Renal pelvis (tissue), 12 donors: ENCODE measurements at places on chromosomes 16 and 17.

GRCh38 chr17:62750631-62751051, 57.5 kb downstream of the MARCHF10 start:
- peak; percentile 48 for DNase-seq

DNA sequence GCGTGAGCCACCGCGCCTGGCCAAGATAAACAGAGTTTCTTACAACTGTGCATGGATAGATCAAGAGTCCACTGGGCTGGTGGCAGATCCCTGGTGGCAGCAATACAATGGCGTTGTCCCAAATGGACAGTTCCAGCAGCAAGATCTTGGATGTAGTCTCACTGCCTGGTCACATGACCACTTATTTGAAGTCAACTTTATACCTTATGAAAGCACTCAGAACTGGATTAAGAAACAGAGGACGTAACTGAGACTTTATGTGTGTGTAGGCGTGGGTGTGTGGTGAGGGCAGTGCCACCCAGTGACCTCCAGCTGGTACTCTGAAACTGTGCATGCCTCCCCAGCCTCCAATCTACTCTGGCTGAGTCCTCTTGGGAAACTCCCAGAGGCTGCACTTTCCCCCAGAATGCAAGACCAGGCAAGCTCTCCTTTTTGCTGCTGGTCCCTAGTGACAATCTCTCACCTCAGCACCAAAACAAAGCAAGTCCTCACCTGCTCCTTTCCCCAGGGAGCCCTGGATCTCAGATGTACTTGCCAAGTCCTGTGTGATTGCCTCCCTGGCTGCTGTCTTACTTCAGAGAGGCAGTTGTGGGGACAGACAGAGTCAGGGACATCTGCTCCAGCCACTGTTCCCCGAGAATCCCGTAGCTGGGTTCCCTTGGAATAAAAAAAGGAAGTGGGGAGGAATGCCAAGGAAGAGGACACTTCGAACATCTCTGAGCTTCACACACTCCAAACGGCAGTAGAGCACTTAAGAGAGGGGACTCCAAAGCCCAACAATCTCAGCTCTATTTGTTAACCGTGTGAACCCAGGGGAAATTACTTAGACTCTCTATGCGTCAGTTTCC, 11.7 kb upstream of the ST6GALNAC2 start:
- DNase-seq: no peak

GRCh38 chr17:56819431-56820145, 14.1 kb downstream of the C17orf67 start:
- peak; percentile 65 for DNase-seq

DNA sequence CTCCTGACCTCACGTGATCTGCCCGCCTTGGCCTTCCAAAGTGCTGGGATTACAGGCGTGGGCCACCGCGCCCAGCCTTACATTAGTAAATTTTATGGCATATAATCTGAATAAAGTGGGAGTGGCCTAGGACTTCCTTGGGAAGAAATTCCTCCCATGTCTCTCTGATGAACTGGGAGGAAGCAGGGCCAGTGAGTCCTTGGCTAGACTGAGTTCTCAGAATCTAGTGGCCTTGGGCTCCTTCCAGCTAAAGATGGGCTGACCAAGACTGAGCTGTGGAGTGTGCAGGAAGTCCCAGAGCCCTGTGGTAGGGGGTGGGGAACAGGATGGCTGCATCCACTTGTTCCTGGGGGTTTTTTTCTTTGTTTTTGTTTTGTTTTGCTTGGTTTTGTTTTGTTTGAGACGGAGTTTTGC, 10.0 kb upstream of the NAGLU start:
- DNase-seq: no peak

DNA sequence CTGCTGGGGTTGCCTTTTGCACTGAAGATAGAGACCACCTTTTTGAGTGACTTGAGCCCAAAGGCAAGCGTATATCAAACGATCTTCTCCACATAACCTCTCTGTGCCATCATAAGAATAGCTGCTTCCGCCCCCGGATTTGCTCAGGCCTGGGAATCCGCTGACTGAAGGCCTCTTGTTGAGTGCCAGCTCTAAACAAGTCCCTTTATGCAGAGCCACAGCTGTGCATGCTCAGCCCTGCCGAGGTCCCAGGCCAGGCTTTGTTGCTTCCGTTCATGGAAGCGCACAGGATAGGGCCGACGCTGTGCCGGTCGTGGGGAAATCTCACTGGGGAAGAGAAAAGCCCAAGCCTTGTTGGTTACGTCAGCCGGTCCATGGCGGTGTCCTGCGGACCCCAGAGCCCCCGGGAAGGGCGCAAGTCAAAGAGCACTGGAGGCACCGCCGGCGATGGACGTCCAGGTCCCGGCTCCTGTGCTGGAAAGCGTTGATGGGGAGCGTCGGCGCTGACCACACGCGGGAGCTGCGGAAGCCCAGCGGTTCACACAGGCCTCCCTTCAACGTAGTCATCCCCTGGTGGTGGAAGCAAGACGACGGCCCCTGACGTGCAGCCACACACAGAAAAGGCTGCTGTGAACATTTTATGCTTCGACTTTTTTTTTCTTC, 23.5 kb upstream of the RPL13 start:
- no peak for DNase-seq
